ENCODE measurements at places on chromosomes 1 and 21.

DNA sequence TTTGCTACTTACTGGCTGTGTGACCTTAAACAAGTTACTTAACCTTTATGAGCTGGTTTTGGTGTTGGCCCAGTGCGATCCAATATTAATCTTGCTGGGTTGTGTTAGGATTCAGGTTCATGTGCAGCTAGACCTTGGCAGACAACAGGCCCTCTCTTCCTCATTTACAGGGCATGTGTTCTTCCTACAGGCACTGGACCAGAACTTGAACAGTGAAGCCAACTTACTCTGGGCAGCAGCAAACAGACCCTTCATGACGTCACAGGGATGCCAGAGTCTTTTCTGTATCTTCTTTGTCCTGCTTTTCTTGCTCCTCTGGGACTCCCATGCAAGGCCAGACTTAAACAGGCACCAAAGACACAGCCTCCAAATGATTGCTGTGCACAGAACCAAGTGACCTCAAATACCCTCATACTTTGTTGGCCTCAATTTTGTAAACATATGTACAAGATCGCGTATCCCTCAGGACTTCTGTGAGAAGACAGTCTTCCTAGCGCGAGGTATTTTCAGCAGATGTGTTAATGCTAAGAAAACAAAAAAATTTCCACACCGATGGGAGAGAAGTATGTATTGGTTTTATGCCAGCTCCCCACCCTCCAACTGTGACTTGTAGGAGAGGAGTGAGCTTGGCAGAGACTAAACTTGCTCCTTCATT lies 73.7 kb downstream of the URB2 start:
- no peak for DNase-seq

- DNase-seq = no peak
Observed at GRCh38 chr1:230105754-230106625, 39.0 kb downstream of the GALNT2 start.

- no peak for DNase-seq
Observed at GRCh38 chr1:109783436-109783835, 19.7 kb upstream of the EPS8L3 start.

DNA sequence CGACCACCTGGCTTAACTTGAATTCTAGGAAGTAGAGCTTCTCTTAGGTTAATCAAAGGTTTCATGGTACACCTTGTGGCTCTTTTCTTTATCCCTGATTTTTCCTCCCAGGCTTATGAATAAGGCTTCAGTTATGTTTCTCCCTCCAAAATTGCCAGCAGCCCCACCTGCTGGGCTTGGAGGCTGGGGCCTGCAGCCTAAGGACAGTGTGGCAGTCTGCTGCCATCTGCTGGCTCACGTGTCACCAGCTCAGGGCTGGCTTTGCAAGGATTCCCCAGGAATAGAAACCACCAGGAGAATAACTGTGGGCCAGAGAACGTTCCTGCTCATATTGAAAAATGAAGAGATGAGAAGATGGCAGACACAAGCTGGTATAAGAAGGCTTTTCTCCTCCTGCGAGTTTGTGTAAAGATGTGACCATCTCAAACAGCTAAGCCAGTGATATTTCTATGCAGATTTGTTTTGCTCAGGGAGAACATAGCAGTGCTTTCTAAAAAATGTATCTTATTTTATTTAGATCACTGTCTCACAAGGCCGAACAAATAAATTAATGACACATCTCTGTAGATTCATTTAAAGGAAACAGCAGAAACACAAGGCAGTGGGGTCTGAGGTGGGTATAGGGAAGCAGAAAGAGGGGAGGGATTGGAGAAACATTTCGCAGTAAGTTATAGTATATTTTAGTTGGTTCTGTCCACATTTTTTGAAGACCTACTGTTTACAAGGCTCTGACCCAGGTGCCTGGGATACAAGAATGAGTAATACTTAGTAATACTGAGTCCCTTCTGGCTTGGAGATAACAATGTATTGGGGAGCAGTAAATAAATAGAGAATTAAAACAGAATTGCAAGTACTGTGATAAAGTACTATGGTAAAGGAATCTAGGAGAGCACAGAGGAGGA lies 291.1 kb upstream of the SGIP1 start:
- DNase-seq = peak; percentile 52

DNA sequence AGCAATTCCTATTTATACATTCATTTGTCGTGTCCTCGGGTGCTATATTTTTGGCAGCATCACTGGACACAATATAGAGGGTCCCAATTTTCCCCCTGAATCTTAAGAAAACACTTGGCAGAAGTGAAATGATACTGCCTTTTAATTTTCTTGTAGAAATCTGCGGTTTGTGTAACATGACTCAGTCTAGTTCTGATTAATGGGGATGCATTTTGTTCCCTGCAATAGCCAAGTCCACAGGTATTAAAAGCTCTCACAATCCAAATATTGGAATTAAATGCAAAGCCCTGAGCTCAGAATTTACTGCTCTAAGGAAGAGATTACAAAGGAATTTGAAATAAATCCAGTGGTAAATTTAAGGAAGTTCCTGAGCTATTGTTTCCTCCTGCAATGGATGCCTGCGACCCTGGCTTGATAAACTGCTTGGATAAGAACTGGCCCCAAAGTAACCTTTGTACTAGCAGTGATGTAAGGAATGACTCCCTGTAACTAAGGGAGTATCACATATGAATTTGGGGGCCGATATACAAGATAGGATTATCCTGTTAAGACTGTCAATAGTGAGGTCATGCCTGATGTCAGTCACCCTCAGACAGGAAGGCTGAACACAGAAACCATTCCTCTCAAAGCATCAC lies 349.7 kb upstream of the C1orf87 start:
- no peak for DNase-seq

GRCh38 chr1:245871915-245872314 lies 635.2 kb downstream of the SMYD3 start:
- DNase-seq = no peak

DNA sequence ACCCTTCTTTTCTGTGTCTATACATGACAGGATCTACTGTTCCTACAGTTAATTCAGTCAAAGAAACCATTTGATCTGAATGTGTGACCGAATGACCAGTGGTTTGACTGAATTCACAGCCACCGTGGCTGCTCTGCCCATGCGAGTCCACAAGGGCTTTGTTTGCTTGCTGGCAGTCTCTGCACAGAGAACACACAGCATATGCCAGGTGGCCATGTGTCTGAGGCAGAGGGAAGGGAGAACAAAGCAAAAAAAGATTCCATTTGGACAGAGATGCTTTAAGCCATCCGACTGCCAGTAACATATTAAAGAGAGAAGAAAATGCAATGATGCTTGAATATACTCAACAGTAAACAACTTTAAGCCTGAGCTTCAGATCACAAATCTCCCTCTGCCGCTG lies 737.8 kb upstream of the CXADR start:
- DNase-seq = no peak

GRCh38 chr1:106600626-106601025 lies 455.8 kb upstream of the PRMT6 start:
- DNase-seq = no peak

DNA sequence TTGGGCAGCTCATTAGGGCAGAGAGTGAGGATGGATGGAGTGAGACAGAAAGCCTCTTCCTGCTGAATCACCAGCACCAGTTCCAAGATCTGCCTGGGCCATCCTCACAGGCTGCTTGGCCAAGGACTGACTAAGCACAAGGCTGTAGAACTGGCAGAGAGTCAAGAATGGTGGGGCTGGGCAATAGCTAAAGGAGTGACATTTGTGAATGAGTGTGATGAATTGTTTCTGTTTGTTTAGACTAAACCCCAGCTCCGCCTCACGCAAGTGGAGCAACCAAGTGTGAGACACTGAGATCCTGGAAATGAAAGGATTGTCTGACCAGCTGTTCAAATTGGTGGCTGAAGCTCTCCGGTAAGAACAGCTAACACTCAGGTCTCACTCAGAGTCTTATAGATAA lies 38.6 kb downstream of the BRINP2 start:
- DNase-seq = no peak

GRCh38 chr1:40799351-40799867 lies 15.8 kb downstream of the KCNQ4 start:
- DNase-seq = no peak

- DNase-seq = no peak
Observed at GRCh38 chr1:202181586-202181985, 12.0 kb upstream of the LGR6 start.

DNA sequence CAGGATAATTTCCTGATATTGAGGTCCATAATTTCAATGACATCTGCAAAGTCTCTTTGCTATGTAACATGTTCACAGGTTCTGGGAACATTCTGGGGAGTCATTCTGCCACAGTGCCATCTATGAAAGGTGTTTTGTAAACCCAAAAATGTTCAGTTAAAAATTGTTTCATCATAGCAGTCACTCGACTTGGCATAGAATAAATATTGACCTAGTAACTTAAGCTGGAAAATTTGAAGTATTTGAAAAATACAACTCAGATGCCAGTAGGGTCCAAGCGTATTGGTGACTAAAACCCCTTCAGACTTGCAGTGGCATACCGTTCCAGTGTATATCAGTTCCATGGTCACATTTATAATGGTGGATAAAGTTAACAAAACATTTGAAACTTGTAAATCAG lies 6.8 kb downstream of the DESI2 start:
- DNase-seq = no peak

DNA sequence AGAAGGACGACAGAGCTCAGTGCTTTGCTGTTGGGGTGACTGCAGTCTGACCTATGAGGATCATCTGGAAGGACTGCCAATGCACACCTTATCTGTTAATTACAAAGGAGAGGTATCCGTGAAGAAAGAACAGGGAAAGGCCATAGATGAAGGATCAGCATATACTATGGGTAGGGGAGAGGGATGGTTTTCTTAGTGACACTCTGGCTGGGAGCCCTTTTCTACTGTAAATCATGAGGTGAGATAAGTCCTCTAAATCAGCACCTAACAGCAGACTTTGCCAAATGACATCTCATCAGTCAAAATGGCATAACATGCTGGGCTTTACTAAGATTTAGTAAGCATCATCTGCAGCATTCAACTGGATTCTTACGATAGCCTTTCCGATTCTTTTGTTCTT lies 100.0 kb downstream of the PLPPR5 start:
- no peak for DNase-seq

DNA sequence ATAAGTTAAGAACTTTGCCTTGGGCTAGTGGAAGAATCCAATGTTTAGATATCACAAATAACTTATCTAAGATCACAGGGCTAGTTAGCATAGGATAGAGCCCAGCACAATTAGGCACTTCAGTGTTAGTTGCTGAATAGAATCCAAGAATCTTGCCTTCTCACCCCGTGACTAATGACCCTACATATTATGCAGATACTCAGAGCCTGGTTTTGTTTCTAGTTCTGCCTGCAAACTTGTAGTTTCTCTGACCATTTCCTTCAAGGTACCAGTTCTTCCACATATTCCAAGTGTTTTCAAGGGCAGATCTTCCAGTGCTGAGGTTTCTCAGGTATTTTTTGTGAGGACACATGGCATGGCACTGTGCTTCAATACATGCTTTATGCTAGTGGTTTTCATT lies 239.3 kb downstream of the KCNK2 start:
- no peak for DNase-seq

- DNase-seq = no peak
Observed at GRCh38 chr1:220219865-220220698, 52.2 kb downstream of the RAB3GAP2 start.

- DNase-seq = no peak
Observed at GRCh38 chr1:64514197-64514765, 44.4 kb downstream of the CACHD1 start.

DNA sequence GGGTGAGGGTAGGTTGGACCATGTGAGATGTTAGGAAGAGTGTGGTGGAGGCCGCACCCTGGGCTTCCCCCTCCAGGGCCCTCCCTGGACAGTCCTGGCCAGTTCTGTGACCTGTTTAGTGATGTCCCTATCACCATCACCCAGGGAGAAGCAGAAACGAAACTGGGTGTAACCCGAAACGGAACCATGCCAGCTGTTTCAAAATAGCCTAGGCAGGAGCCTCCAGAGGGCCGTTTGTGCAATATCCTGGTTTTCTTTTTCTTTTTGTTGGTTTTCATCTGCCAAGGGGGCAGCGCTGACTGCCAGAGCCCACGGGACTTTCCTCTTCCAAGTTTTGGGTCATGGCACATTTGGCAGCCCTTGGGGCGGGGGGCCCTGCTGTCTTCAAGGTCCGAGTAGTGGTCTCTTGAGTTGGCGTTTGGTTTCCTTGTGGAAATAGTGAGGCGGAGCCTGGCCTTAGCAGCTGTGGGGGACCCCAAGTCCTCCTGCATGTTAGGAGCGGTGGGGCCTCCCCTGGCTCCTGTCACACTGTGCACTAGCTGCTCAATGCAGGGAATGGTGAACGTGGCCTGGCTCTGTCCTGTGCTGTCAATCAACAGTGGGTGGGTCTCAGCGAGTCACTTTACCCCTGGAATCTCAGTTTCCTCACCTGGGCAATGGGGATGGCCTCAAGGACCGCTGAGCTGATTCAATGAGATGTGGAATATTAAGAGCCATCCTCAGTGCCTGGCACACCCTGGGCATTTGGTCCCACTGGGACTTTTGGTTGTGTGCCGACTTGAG lies 90.7 kb downstream of the ARHGEF10L start:
- DNase-seq = no peak

DNA sequence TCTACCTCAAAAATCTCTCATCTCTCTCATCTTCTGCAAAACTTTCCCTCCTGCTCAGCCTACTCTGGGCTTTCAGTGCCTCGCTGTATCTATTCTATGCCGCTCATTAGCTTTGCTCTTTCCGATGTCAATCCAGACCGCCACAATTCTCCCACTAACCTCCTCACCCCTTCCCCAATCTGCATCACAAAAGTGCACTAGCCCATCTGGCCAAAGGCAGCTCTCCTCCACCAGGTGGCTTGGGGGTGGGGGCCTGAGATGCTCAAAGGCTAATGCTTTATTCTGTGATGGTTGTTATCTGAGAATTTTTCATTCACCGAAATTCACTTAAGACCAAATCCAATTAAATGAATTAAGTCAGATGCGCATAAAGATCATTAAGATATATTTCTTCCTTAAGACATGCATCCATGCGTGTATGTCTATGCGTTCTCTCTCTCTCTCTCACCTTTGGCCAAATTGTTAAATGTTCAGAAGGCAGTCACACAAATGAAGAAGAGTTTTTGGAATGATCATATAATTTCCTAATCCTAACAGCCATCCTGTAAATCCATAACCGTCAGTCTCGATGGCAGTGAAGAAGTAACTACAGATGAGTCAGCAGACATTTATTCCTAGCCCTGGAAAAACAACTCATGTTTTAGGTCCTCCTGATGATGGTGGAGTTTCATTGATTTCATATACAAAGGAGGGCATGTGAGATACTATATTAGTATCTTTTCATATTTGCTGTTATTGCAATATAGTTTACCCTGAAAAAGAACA lies 111.3 kb downstream of the C1orf21 start:
- DNase-seq = no peak

DNA sequence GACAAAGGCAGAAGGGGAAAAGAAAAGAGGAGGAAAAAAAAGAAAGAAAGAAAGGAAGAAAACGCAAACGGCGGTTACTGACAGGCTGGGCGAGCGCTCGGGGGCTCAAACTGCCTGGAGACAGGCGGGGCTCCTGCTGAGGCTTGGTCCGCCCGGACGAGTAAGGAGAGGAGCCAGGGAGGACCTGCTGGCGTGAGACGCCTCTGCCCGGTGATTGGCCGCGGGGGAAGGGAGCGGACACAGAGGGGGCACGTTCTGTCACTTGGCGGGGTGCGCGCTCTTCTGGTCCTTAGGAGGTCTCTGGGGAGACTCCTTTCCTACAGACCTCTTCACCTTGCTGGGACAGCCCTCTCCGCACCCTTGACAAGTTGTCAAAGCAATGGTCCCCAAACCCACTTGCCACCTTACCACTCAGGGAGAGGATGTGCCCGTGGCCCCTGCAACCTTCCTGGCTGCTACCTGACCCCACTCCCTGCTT lies 791 bp upstream of the PIK3R3 start:
- DNase-seq = peak; percentile 33

All from stimulated activated CD8-positive, alpha-beta memory T cell treated with anti-CD3 and anti-CD28 coated beads, Interleukin-15, amount 100 ng/mL, for 48 hours (primary cell).